Lung (tissue), 17 donors: ENCODE measurements at places on chromosomes 7 and 10. TPM values are rescaled to one million over a fixed set of nuclear protein-coding genes. Genes with fewer than 3 reads are reported as not detected.
A peak's percentile ranks its signal among the peaks of the same experiment; 100 is the strongest.

GRCh38 chr10:29214551-29214950, 74.3 kb upstream of the LYZL1 start:
- no peak for DNase-seq

GRCh38 chr7:117386110-117386706, 41.1 kb downstream of the ASZ1 start:
- no peak for DNase-seq

DNA sequence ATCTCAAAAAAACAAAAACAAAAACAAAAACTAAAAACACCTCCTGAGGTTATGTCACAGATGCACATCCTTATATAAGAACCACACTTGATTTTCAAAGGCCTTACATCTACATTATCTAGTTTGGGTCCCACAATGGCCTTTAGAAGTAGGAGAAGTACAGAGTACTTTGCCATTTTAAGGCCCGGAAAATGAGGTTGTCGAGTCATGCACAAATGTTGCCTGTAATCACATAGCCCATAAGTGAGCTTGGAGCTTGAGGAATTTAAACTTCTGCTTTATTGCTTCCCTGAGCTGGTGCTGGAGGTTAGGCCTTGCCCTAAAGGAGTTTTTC, 9.7 kb upstream of the MKRN1 start:
- no peak for DNase-seq

DNA sequence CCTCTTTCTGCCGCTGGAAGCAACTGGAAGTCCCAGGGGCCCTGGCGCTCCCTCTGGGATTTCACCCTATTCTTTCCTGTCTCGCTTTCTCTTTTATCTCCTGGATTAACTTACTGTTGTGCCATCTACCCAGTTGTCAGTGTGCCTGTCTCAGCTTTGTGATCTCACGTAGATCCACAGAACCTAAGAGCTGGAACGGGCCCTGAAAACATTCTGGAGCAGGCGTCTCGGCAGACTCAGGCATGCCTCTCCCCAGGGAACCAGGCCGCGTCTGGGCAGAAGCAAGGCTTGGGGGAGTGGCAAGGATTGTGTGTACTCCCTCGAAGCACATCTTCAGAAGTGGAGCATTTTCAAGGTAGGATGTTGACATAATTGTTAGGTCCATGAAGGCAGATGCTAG, 87.2 kb downstream of the KCNMA1 start:
- no peak for DNase-seq

GRCh38 chr7:27242555-27243339, at the start of gene EVX1:
EVX1 (plus strand) TSS chr7:27242802; CDS start chr7:27243031, 229 bp downstream.
- no peak for DNase-seq

DNA sequence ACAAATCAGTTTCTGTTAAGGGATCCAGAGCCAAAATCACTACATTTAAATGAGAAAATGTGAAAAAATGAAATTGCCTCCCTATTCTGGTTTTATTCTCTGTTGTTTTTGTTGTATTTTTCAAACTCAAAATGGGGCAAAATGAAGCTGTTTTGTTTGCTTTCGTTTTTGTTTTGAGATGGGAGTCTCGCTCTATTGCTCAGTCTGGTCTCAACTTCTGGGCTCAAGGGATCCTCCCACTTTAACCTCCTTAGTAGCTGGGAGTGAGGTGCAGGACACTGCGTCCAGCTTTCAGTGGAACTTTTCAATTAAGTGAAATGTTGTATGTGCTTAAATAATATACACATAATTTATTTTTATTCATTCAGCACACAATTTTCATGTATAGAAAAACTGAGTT, 205.0 kb downstream of the SORCS1 start:
- no peak for DNase-seq

GRCh38 chr10:4181621-4182049, 396.6 kb upstream of the KLF6 start:
- no peak for DNase-seq

SYT15B gene
- polyA plus RNA-seq = 8.7 TPM

GRCh38 chr7:92425311-92425947, 21.9 kb upstream of the GATAD1 start:
- no peak for DNase-seq

CELF2 gene
- 36.3 TPM for polyA plus RNA-seq

- DNase-seq = peak; percentile 46
Measured at GRCh38 chr7:925601-926000, 28.9 kb downstream of the ADAP1 start.

- DNase-seq = no peak
Measured at GRCh38 chr7:86629-87028, 105.7 kb upstream of the FAM20C start.

DNA sequence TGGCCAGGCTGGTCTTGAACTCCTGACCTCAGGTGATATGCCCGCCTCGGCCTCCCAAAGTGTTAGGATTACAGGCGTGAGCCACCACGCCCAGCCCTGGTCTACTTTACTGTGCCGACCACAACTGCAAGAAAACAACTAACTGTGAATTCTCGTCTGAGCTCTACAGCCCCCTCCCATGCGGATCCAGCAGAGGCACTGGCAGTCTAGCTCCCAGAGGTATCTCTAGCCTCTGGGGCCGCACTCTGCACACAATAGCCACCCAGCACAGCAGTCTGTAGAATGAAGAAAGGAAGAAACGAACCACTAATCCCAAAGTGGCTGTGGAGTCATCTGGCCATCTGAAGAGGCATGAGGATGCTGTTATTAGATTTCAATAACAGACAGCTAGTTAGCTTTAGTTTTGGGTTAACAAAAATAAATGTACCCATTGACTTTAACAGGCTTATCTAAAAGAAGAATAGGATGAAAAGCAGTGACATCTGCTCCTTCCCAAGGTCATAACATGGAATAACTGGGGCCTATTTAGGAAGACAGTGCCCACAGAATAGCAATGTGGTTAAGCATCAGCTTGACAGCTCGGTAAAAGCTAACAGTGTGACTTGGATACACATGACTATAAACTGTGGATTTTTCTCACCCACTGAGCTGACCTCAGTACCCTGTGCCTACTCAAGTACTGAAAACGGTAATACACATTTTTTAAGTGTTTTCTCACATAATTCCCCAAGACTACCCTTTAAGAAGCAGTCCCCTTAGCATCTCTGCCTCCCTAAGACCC, 131.9 kb downstream of the TNS3 start:
- DNase-seq = no peak

LDB3 gene
- polyA plus RNA-seq = 1.6 TPM

- DNase-seq = no peak
Measured at GRCh38 chr7:77244222-77244934, 44.8 kb upstream of the FGL2 start.

DNA sequence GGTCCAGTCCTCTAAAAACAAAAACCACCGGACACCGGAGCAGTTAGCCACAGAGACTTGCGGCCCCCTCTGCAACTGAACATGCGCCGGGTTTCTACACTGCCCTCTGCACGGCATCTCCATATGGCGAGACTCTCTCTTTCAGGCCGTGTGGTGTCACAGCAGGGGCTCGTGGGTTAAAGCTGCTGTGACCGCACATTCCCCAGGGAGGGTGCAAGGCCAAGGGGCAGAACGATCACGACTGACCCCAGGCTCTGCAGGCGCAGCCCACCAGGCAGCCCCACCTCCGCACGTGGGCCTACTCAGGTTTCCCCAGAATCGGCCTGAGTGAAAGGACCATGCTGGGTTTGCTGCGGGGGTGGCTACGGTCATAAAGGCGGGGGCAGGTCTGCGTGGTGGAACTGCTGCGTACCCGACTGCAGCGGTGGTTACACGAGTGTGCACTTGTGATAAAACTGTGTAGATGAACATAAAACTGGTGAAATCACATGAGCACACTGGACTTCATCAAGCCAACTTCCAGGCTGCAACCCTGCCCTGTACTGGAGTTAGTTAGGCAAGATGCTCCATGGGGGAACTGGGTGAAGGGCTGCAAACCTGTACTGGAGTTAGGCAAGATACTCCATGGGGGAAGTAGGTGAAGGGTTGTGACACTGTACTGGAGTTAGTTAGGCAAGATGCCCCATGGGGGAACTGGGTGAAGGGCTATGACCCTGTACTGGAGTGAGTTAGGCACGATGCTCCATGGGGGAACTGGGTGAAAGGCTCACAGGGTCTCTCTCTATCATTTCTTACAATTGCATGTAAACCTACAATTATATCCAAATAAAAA, 81.4 kb upstream of the PPP2R2D start:
- DNase-seq = no peak

- no peak for DNase-seq
Measured at GRCh38 chr10:42926843-42927242, 144.2 kb downstream of the BMS1 start.

TMEM139 gene
- polyA plus RNA-seq = 8.4 TPM

CREB5 gene
- polyA plus RNA-seq = 2.7 TPM

GRCh38 chr10:63798599-63799498, 277.6 kb downstream of the REEP3 start:
- DNase-seq = peak; percentile 90

CREM gene
- polyA plus RNA-seq = 32.6 TPM

DNA sequence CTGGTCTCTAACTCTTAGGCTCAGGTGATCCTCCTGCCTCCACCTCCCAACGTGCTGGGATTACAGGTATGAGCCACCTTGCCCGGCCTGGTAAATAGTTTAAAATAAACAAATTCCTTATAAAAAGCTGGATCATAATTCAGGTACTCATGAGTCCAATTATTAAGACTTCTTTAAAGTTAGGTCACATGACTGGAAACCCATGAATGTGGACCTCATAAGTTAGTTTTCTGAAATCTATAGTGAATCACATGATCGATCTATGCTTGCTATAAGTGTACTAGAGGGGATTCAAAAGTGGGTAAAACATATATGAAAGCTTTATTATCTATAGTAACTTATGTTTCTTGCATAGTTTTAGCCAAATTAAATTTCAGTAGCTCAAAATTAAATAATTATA, 14.3 kb downstream of the NT5C3A start:
- DNase-seq = no peak

GDF2 gene
- not detected for polyA plus RNA-seq

- peak; percentile 81 for DNase-seq
Measured at GRCh38 chr10:98242823-98243222, 25.2 kb downstream of the LOXL4 start.

ZNF775 gene
- 3.2 TPM for polyA plus RNA-seq

DNA sequence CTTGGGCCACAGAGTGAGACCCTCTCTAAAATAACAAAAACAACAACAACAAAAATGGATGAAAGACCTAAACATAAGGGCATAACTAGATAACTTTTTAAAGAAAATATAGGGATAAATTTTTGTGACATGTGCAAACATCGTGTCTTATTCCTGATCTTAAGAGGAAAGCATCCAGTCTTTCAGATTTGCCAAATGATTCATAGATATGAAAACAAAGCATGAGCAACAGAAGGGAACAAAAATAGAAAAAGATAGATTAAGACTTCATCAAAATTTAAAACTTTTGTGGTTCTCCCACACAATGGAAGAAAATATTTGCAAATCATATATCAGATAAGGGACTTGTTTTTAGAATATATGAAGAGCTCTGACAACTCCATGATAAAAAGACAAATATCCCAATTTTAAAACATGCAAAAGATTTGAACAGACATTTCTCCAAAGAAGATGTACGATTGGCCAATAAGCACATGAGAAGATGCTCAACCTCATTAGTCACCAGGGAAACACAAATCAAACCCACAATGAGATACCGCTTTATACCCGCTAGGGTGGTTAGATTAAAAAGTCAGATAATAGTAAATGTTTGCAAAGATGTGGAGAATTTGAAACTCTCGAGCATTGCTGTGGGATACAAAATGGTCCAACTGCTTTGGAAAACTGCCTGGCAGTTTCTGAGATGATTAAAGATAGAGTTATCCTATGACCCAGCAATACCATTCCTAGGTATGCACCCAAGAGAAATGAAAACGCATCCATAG, 20.3 kb downstream of the PPIF start:
- no peak for DNase-seq

SUV39H2 gene
- polyA plus RNA-seq = 3.8 TPM

LBX1 gene
- 0.04 TPM for polyA plus RNA-seq

- no peak for DNase-seq
Measured at GRCh38 chr10:75050149-75050919, 61.1 kb upstream of the SAMD8 start.

HPS1 gene
- 61.6 TPM for polyA plus RNA-seq
